Brain (organoid and tissue), 16 donors: ENCODE measurements at places on chromosomes 2 and 18.

DNA sequence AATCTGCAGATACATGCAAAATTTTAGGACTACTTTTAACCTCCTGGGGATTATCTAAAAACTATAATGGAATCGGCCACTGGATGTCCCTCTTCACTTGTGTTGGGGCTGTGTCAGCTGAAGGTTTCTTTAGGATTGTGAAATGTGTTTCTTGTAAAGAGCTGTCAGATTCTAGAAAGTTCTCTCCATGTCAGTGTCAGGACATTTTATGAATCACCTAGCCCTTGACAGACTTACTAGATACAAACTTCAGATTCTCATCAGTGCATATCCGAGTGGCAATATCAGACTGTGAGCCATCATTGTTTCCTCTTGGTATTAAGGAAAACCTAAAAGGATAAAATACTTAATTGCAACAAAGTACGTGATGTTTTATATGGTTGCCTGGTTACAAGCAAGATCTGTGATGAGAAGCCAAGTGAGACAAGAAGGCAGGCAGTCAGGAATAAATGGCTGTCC lies 107.3 kb downstream of the CPS1 start:
- peak; percentile 45 for DNase-seq

DNA sequence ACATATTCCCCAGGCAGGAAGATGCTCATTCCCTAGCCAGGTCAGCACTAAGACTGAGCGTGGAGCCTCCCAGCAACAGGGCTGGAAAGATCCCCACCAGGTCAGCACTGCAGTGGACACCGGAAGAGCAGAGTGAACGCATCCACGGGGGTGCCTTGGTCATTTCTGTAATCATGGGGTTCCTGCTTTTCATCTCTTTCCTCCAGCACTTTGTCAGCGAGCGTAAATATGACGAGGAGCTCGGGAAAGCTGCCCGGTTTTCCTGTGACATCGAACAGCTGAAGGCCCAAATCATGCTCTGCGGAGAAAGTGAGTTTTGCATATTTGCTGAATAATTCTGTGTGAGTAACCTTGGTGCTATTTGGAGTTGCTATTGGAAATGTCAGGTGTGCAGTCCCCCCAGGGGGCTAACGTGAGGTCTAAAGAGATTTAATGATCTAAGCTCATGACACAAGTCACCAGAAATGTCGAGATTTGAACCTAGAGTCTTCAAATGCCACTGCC lies 40.1 kb downstream of the KCTD18 start:
- DNase-seq = no peak

DNA sequence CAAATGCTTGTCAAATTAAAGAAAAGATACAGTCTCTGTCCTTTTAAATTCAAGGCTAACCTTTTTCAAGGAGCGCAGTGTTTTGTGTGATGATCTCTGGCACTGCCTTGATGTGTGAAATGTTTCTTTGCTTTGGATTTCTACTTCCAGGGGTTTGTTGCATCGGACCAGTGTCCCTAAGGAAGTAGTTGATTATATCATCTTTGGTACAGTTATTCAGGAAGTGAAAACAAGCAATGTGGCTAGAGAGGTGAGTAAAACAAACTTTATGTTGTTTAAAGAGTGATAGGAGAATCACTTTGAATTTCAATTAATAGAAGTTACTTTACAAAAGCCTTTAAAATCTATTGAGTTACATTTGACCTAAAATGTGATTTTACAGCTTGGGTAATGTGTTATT lies 28.8 kb downstream of the HADHB start:
- no peak for DNase-seq

GRCh38 chr2:74385396-74385795 lies 5.3 kb upstream of the DCTN1 start:
- peak; percentile 79 for DNase-seq

DNA sequence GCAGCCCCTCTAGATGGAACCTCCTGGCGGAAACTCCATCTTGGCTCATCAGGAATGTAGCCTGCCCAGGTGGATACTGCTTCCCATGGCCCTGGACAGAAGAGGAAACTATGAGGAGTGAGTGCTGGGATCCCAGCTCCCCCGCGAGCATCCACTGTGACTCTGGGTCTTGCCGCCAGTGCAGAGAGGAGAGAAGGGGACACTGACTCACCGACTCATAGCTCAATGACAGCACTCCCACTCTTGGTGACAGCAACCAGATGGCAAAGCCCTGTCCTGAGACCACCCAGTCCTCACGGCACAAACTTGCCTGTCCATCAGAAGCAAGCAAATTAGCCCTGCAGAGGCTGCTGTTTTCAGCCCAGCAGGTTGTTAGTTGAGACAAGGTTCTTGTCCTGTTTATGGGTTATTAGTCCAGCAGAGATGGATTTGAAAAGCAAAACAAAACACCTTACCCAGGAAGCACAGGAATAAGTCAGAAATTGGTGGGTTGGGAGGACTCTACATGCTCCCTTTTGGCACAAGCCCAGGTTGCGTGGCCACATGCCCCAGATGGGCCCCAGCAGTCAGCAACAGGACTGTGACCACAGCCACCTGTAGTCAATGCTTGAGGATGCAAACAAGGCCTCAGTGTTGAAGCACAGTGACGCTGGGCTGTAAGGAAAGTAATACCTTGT lies 111.5 kb upstream of the GLI2 start:
- DNase-seq = no peak

GRCh38 chr2:54254180-54254579 lies 1.8 kb downstream of the TSPYL6 start:
- DNase-seq = no peak

GRCh38 chr18:424668-425067 lies 75.8 kb downstream of the COLEC12 start:
- DNase-seq = no peak

DNA sequence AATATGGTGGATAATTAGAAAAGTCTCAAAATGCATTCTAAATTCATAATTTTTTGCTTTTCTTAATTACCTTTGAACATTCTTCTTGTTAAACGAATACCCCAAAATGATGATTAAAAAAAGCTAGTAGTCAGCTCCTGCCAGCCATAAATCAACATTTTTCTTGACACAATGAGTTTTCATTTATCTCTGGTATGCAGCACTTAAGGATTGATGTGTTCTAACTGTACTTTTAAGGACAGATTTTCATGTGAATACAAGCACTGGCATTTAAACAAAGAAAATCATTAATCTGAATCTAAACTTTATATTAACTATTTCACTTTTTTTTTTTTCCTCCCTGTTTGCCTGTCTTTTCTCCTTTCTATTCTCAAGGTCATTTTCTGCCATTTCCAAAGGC lies 976.8 kb downstream of the TMEM182 start:
- DNase-seq = no peak

- DNase-seq = peak; percentile 52
Observed at GRCh38 chr18:78069784-78070664, 820.4 kb downstream of the GALR1 start.
